ENCODE measurements at places on chromosomes 16 and 17.

DNA sequence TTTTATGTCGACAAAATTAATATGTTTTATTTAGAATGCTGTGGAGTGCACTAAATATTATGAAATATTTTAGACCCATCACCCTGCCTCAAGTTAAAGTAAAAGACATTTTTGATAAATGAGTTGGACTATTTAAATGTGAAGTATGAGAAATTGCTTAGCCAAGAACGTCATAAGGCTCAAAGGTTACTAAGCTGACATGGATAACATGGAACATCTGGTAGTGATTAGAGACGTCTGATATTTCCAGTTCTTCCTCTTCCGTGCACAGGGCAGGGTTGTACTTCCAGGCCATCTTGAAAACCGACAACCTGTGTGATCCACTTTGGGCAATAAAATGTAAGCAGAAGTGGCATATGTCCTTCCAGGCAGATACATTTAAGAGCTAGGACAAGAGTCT, 7.2 kb upstream of the CCL8 start:
- DNase-seq, result peak; percentile 89

DNA sequence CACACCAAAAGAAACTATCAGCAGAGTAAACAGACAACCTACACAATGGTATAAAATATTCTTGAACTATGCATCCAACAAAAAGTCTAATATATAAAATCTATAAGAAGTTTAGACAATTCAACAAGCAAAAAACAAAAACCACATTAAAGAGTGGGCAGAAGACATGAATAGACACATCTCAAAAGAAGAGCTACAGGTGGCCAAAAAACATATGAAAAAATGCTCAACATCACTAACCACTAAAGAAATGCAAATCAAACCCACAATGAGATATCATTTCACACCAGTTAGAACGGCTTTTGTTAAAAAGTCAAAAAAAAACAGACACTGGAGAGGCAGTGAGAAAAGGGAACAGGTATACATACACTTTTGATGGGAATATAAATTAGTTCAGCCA, 348.9 kb upstream of the MAF start:
- no peak for DNase-seq

DNA sequence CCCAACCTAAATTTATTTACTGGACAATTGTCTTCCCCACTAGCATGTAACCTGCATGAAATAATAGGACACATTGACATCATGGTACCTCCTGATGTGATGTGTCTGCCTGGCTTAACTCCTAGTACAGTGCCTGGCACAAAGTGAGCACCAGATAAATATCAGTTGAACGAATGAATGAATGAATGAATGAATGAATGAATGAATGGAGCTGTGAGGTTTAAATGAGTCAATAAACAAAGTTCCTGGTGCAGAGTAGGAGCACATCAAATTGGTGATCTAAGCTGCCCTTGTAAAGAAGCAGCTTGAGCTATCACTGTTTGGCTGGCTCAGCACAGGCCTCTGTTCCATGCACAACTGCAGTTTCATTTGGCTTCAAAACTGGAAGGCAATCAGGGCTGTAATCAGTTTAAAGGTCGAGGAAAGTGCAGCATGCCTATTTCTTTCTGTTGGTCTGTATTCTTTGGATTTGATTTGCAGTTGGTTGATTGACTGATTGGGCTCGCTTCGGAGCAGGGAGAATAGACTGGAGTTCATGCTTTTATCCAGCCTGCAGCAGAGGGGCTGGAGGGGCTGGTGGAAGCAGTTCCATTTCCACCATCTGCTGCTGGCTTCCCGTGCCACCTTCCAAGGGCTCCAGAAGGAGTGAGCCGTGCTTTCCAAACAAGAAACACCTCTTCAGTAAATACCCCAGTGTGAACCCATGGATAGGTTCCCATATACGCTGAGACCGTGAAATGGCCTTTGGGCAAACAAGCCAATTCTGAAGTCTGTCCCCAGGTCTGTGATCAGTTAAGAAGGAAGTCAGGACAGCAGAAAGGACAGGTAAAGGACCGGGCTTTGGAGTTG, 54.6 kb downstream of the GPRC5B start:
- no peak for DNase-seq

DNA sequence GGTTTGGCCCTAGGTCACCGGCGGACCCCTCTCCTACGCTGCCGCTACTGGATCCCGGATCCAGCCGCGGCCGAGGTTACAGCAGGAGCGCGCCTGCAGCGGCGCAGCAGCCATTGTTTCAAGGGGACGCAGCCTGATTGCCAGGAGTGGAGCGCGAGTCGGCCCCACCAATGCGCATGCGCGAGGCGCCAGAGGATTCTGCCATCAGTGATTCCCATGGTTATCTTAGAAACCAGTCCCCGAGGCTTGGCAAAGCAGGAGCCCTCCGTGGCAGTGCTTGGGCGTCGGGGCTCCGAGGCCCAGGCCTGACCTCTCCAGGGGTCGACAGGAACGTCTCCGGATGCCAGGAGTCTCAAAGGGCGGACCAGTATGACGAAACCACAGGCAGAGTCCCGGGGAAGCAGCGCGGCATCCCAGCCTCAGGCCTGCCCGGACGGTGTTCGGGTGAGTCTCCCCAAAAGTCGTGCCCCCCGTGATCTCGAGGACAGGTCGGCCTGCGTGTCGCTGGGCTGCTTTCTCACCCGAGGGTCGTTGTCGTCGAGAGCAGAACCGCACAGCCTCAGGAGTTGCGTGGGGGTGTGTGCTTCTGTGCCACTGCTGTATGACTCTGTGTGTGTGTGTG, 608.5 kb downstream of the KCNJ18 start:
- DNase-seq, result no peak

DNA sequence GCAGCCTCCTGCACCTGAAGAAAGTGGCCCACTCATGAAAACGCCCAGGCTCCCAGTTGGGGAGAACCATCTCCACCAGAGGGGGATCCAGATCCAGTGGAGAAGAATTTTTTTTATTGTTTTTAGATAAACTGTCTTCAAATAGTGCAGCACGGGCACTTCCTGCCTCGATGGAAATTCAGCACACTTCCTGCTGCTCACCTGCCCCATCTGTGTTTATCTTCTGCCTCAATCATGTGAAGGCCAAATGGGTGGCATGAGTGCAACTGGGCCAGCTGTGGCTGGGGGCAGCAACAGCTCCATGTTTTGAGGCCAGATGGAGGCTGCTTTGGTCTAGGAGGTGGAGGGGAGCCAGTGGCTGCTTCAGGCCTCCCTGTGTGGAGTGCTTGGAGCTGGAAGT, 75.9 kb upstream of the WSB1 start:
- no peak for DNase-seq

- DNase-seq, result no peak
These were observed 4.3 kb downstream of the SCNN1B start for GRCh38 chr16:23306199-23307100.

DNA sequence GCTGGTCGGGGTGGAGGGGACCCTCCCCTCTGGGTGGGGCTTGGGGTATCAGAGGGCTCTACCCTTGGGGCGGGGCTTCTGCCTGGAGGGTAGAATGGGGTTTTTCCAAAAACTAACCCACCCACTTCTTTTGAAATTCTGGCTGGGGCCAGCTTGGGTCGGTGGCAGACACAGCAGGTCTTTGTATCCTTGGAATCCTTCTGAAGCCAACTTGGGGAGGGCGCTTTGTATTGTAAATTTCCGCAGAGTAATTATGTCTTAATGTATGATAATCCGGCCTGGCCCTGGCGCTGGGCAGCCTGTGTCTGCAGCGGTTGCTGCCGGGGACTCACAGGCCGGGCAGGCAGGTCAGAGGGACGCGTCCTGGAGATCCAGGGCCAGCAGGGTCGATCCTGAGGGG, 33.9 kb upstream of the GSE1 start:
- DNase-seq, result no peak

DNA sequence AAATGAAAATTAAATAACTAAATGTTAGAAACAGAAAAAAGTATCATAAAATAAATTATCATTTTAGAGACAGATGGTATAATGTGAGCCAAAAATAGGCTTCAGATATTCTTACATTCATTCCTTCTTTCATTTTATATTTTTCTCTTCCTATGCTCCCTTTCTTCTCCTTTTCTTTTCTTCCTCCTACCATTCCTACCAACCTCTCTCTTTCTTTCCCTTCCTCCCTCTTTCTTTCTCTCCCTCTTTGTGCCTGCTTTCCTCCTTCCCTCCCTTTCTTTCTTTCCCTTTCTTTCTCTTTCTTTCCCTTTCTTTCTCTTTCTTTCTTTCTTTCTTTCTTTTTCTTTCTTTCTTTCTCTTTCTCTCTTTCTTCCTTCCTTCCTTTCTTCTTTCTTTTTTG, 275.6 kb upstream of the ELAC2 start:
- DNase-seq, result no peak

- DNase-seq, result no peak
These were observed 32.4 kb downstream of the WWP2 start for GRCh38 chr16:69794486-69794885.

DNA sequence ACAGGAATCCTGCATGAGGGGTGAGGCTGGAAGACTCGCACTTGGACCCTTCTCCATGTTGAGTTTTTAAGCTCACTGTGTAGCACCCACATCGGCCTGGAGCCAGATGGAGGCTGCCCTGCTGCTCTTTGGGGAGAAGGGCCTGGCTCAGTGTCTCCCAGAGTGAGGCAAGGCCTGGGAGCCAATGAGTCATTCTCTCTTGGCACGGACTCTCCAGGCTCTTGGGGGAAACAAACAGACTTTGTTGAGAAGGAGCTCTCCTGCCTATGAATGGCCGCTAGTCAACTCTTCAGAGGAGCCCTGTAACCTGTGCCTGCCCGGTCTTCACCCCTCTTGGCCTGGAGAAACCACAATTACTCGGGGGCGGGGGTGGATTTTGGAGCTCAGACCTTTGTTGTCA, 50.8 kb upstream of the MAF start:
- DNase-seq, result peak; percentile 33

- DNase-seq, result no peak
These were observed 466.6 kb upstream of the ERCC4 start for GRCh38 chr16:13453325-13453724.

- DNase-seq, result peak; percentile 99
These were observed 47.2 kb downstream of the HOXB1 start for GRCh38 chr17:48483471-48484131.

GRCh38 chr16:78060809-78061208, 38.5 kb downstream of the CLEC3A start:
- DNase-seq, result no peak

GRCh38 chr17:77609553-77610517, 348.7 kb upstream of the TNRC6C start:
- peak; percentile 13 for DNase-seq

- peak; percentile 30 for DNase-seq
These were observed at the start of gene TMC6 for GRCh38 chr17:78128551-78129350. TMC6 (minus strand) TSS chr17:78128755; CDS start chr17:78126832, 1,923 bp downstream.

GRCh38 chr17:42617956-42618431, 8.5 kb downstream of the TUBG1 start:
- DNase-seq, result no peak

- no peak for DNase-seq
These were observed 3.1 kb upstream of the ERBB2 start for GRCh38 chr17:39696731-39697130.

- DNase-seq, result peak; percentile 72
These were observed 30.3 kb upstream of the CDC42EP4 start for GRCh38 chr17:73342050-73342522.

GRCh38 chr16:24511792-24512191, 27.6 kb upstream of the RBBP6 start:
- no peak for DNase-seq

DNA sequence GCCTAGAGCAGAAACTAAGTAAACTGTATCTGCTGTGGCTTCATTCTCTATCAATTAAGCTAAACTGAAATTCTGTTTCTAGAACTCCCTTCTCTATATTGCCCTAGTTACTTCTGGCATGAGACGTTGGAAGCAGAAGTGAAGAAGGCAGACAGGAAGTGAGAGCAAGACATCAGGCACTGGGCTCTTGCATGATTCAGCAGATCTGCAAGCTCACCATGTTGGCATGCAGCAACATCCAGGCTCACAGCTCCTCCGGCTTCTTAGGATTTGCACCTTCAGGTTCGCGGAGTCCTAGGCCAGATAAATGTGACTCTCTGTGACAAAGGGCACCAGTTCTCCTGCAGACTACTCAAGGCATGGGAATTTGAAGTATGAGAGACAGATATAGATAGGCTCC, 148.3 kb downstream of the CDH8 start:
- peak; percentile 80 for DNase-seq

DNA sequence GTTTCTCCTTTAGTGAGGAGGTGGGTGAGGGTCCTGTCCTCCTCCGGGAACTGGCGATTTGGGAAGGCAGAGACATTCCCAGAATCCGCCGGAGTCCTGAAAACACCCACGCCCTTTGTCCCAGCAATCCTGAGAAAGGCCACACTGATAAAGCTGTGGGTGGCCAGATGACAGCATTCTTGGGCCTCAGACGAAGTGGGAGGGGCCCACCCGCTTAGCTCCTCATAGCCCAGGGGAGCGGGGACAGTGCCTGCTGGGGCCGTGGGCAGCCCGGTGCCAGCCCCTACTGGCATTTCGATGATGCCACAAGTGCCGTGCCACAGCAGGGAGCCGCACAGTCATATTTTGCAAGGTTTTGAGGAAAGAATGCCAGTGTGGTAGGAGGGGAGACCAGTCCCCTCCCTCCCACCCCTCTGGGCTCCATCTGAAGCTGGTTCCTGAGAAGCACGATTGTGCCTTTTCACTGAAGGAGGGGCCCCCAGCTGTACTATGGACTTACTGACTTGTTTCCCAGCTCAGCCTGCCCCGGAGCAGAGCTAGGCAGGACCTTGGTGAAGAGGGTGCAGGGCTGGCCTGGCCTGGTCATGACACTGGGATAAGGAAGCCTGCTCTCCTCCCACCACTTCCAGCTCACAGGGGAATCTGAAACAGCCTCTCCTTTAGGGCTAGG, 20.9 kb upstream of the MPRIP start:
- peak; percentile 28 for DNase-seq

DNA sequence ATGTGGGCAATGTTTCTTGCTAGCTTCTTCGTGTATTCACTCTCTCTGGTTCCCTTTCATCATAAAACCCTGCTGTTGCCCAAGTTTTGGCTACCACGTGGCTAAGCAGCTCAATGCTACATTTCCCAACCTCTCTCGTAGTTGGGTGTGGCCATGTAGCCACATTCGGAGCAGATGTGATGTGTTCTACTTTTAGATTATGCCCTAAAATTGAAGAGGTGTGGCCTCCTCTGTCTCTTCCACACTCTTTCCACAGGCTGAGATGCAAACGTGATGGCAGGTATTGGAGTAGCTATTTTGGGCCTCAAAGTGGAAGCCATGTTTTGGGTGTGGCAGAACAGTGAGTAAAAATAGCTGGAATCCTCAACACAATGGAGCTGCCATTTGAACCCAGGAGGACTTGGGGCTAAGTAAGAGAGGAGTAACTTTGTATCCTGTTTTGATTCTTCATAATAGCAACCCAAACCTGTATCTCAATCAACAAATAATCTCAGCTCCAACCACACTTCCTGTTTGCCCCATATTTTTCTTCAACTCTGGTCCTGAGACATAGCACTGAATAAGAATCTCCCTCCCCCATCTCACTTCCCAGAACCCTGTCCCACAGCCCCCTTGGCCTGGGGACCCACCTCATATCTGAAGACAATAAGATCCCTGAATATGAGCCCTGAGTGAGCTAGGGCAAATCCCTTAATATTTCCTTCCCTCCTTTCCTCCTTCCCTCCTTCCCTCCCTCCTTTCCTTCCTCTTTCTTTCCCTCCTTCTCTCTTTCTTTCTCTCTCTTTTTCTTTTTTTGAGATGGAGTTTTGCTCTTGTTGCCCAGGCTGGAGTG, 4.0 kb downstream of the NUPR1 start:
- no peak for DNase-seq

All from EL (cell line).